ENCODE measurements at places on chromosomes 5 and 9. TPM values are rescaled to one million over a fixed set of nuclear protein-coding genes. Genes with fewer than 3 reads are reported as not detected.

Gene C5
- 3.7 TPM for total RNA-seq

Gene PCDHB7
- total RNA-seq, result 5.5 TPM

DNA sequence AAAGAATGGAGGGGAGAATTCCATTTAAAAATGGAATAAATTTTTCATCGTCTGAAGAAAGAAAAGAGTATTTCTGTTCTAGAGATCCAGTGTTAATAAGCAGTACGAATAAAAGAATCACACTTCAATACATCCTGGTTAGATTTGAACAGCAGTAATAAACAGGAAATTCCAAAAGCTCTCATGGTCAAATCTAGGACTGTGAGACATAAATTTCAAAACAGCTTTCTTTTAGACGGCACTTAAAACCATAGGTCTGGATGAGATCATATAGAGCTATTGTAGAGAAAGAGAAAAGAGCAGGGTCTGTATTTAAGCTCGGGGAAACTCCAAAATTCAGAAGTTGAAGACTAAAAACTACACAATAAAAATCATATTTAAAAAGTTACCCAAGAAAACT lies 1006.9 kb upstream of the CTNND2 start:
- no peak for DNase-seq

GRCh38 chr5:157860898-157861890 lies 2.2 kb upstream of the CLINT1 start:
- no peak for DNase-seq

Gene QRFP
- total RNA-seq, result not detected

GRCh38 chr9:13817754-13818278 lies 496.1 kb downstream of the NFIB start:
- no peak for DNase-seq

GRCh38 chr5:151889614-151890013 lies 35.0 kb downstream of the GLRA1 start:
- no peak for DNase-seq

DNA sequence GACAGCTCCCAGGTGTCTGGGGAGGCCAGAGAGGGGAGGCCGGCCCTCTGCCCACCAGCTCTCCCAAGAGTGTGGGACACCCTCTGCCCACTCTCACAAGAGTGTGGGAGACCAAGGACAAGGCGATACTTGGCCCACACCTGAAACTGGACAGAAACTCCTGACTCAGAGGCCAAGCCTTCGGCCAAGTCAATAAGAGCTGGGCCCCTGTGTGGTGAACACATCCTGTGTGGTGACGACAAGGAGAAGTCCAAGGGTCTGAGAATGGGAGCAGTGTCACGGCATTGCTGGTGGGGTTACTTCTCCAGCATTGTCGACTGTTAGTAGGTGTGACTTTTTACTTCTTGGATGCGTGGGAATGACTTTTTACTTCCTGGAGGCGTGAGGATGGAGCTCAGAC lies 14.6 kb upstream of the F2RL1 start:
- DNase-seq, result no peak

- no peak for DNase-seq
Measured at GRCh38 chr9:105973951-105974351, 279.6 kb downstream of the TMEM38B start.

Data from posterior vena cava (tissue), 2 donors.